ENCODE measurements at places on chromosomes 13 and 19. TPM values are rescaled to one million over a fixed set of nuclear protein-coding genes. Genes with fewer than 3 reads are reported as not detected.

The ZNF541 gene
- 0.71 TPM for total RNA-seq

The ONECUT3 gene
- not detected for total RNA-seq

The NCR1 gene
- 0.45 TPM for total RNA-seq

The RGL3 gene
- 14.4 TPM for total RNA-seq

- DNase-seq: no peak
Measured at GRCh38 chr19:47729468-47729798, 15.9 kb upstream of the NOP53 start.

DNA sequence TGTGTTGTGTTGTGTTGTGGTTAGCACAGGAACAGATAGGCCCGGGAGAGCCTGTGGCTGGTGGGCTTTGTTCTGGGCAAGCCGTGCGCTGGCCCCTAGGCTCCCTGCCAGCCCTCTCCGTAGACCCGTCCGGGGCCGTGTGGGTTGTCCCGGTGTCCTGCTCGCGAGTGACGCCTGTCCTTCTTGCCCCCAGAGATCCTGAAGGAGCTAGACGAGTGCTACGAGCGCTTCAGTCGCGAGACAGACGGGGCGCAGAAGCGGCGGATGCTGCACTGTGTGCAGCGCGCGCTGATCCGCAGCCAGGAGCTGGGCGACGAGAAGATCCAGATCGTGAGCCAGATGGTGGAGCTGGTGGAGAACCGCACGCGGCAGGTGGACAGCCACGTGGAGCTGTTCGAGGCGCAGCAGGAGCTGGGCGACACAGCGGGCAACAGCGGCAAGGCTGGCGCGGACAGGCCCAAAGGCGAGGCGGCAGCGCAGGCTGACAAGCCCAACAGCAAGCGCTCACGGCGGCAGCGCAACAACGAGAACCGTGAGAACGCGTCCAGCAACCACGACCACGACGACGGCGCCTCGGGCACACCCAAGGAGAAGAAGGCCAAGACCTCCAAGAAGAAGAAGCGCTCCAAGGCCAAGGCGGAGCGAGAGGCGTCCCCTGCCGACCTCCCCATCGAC lies 5.7 kb downstream of the ING1 start:
- no peak for DNase-seq

GRCh38 chr19:30204721-30205120 lies 167.5 kb upstream of the ZNF536 start:
- DNase-seq: no peak

- DNase-seq: no peak
Measured at GRCh38 chr13:52411629-52412028, 5.7 kb upstream of the THSD1 start.

GRCh38 chr13:29508876-29509252 lies 86.6 kb downstream of the SLC7A1 start:
- DNase-seq: no peak

- peak; percentile 81 for DNase-seq
Measured at GRCh38 chr19:49114630-49115363, 627 bp downstream of the LIN7B start.

DNA sequence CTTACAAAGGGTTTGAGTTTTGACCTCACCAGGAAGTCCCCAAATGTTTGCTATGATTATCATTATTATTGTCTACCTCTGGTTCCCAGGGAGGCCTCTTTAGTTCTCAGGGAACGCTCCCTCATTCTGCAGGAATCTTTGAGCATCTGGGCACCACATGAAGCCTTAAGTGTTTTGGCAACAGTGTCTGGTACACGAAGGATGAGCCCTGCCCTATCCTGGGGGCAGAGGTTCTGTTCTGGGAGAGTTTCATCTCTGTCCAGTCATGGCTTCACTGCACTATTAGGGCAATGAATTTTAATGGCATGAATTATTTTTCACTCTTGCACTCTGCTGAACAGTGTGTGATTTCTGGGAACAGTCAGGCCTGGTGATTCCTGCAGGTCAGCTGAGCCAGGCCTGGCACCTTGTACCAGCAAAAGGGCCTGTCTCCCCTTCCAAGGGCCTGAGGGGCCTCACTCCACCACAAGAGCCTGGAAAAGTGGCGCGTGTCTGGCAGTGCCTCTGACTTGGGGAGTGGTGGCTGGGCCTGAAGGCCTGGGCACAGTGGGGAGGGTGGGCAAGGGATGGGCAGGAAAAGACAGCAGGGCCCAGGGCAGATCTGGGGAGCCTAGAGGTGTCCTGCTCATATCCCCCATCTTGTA lies 4.6 kb downstream of the FAM187B start:
- no peak for DNase-seq
